Activated T-cell treated with anti-CD3 and anti-CD28 coated beads, Interleukin-2, amount 50 U/mL, for 1 hour (primary cell): ENCODE measurements at places on chromosomes 1 and 21.

DNA sequence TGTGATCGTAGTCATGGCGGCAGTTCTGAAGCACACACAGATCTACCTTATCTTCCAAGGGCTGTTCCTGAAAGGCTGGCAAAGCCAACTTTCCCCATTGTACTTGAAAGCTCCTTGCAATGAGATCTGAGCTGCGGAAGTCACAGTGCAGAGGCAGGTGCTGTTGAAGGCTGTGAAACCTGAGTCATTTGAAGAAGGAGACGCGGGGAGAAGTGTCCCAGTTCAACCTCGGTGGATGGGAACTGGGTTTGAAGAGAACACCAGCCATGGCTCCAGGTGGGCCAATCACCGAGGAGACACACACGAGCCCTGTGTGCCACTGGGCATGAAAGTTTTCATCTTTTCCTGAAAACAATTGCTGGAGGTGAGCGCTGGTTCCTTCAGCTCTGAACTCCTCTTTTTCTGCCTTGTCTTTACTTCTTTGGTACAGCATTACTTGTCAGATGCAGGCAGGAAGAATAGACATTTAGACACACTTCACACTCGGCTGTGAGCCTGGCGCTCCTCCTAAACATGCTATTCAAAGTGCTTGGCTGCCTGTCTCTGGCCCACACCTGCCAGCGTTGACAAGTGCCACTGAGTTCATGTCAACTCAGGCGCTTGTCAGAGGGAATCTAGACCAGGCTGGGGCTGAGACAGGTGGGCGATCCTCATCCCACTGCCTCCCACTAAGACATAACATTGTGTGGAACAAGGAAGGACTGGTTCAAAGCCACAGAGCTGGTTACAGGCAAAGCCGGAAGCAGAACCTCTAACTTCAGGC, 25.7 kb upstream of the PDE9A start:
- DNase-seq, result no peak

- DNase-seq, result no peak
Observed at GRCh38 chr21:33067457-33067856, 2.5 kb upstream of the OLIG1 start.

DNA sequence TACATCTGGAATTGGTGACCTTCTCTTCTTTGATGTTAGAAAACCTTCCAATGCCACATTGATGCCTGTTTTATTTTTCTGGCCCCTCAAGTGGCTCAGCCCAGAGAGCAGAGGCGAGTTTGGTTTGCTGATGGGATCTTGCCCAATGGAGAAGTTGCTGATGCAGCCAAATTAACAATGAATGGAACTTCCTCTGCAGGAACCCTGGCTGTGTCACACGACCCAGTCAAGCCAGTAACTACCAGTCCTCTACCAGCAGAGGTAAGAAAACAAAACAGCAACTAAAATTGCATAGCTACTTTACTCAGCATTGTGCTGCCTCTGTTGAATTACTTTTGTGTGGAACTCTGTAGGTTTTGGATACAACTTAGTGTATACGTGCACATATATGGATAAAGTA, 97.6 kb downstream of the CC2D1B start:
- DNase-seq, result no peak

DNA sequence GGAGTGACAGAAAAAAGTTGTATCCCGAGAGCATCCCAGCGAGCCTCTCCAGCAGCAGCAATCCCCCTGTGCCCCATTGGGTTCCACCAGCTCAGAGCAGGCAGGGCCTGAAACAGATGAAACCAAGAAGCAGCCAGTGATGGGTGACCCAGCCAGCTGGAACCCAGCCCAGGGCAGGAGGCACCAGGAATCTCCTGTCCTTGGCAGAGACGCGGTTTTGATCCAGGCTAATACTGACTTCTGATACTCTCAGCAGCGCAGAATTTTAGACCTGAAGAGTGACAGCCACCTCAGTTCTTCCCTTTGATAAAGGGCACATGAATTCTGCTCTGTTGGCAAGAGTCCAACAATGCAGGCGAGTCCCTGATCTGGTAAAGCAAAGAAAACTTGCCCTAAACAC, 11.4 kb upstream of the OLIG1 start:
- no peak for DNase-seq

DNA sequence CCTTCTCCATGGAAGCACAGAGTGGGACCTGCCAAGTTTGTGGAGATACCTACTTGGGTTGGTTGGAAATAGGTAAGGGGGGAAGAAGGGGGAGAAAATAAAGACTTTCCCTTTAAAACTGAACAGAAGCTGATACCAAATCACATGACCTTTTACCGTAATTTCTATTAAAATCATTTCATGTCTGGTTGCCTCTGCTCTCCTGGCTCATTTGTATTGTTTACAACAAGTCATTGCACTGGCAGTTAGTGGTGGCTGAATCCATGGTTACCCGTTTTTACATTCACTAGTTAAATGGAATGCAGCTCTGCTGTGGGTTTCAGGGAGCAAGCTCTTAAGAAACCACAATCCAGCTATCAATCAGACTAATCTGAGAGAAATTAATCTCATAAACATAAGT, 353.7 kb upstream of the ESRRG start:
- no peak for DNase-seq
